Caco-2 (cell line): ENCODE measurements at places on chromosomes 16 and 17. TPM values are rescaled to one million over a fixed set of nuclear protein-coding genes. Genes with fewer than 3 reads are reported as not detected.
A peak's percentile ranks its signal among the peaks of the same experiment; 100 is the strongest.

KIF19 gene
- not detected in 2 replicates for total RNA-seq

SLC5A11 gene
- 0.77 and 0.95 TPM in 2 replicates for total RNA-seq

ADAD2 gene
- not detected in 2 replicates for total RNA-seq

HOXB8 gene
- total RNA-seq: 0.39 and 1.2 TPM in 2 replicates

HSD17B1 gene
- total RNA-seq: 2.3 and 4.0 TPM in 2 replicates

FA2H gene
- 20.1 and 21.3 TPM in 2 replicates for total RNA-seq

CCL1 gene
- not detected in 2 replicates for total RNA-seq

MAFG gene
- total RNA-seq: 28.9 and 29.1 TPM in 2 replicates

CMTM2 gene
- not detected in 2 replicates for total RNA-seq

SDR42E2 gene
- total RNA-seq: not detected in 2 replicates

GRCh38 chr17:44205962-44206824 is 6.5 kb upstream of the ATXN7L3 start:
- H3K27ac ChIP-seq: no peak overlapping the region
- no peaks in the 10 kb centered on the region for H3K27me3 ChIP-seq
- DNase-seq: no peak
- H3K4me3 ChIP-seq: no peak overlapping the region

GRCh38 chr17:17492085-17492484 is 4.1 kb downstream of the RASD1 start:
- H3K27me3 ChIP-seq: no peaks in the 10 kb centered on the region
- peaks cover 2% of the 10 kb centered on the region for H3K36me3 ChIP-seq
- H3K27ac ChIP-seq: peak overlapping the region; percentile 19
- H3K4me3 ChIP-seq: no peak overlapping the region
- H3K4me1 ChIP-seq: peaks cover 2% of the 10 kb centered on the region; the same call in 1 of the 2 replicates

- H3K4me3 ChIP-seq: peak overlapping the region; percentile 99
- H3K36me3 ChIP-seq: peaks cover 1% of the 10 kb centered on the region
- no peak for DNase-seq
- H3K4me1 ChIP-seq: peaks cover 14% of the 10 kb centered on the region; the same call in 1 of the 2 replicates
- no peaks in the 10 kb centered on the region for H3K27me3 ChIP-seq
These were observed 541 bp downstream of the ACACA start for GRCh38 chr17:37405955-37406634.

DNA sequence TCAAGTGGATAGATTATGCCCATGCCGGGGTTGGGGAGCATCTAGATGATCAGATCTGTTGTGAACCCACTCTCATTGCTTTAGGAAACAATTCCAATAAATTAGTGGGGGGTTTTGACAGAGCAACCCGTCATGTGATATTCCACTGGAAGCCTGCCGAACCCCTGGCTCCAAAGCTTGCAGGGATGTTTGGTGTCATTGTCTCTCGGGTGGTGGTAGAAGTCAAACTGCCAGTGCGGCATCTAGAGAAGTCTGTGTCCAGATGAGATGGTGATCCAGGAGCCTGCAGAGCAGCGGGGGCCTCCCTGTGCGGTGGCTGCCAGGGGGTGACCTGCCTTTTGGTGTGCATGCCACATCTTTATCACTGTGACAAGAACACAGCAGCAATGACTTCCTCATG is 91.7 kb downstream of the SHISA6 start:
- H3K4me3 ChIP-seq: no peak overlapping the region
- H3K27me3 ChIP-seq: no peaks in the 10 kb centered on the region
- H3K4me1 ChIP-seq: no peaks in the 10 kb centered on the region
- H3K36me3 ChIP-seq: no peaks in the 10 kb centered on the region
- DNase-seq: no peak

- no peaks in the 10 kb centered on the region for H3K27me3 ChIP-seq
- H3K36me3 ChIP-seq: peaks cover 7% of the 10 kb centered on the region
- H3K27ac ChIP-seq: peak overlapping the region; percentile 3
- H3K4me3 ChIP-seq: no peak overlapping the region
- peaks cover 19% of the 10 kb centered on the region for H3K4me1 ChIP-seq
- DNase-seq: no peak
These were observed 32.1 kb downstream of the IST1 start for GRCh38 chr16:71927383-71927782.

DNA sequence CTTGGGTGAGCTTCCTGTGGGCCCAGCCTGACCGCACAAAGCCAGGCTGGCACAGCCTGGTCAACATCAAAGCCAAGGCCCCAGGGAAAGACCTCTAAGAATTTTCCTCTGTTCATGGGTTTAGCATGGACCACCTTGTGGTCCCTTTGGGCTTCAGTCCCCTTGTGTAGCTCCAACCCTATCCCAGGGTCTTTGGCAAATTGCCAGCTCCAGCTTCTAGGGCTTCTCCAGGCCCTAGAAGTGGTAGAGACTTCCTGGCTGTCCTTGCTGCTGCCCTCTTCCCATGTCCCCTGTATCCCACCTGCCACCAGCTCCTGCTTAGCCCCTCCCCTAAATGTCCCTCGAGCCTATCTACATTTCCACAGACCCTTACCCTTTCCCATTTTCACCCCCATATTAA is 9.7 kb upstream of the ITGA3 start:
- H3K4me1 ChIP-seq: 0 out of 2 replicates have a peak, but pooled peaks cover 2% of the 10 kb centered on the region
- no peaks in the 10 kb centered on the region for H3K36me3 ChIP-seq
- no peaks in the 10 kb centered on the region for H3K27me3 ChIP-seq

GRCh38 chr17:1755252-1755826 is 6.5 kb upstream of the SERPINF1 start:
- H3K36me3 ChIP-seq: no peaks in the 10 kb centered on the region
- H3K27ac ChIP-seq: no peak overlapping the region
- H3K4me1 ChIP-seq: no peaks in the 10 kb centered on the region; the same call in 1 of the 2 replicates
- H3K27me3 ChIP-seq: no peaks in the 10 kb centered on the region
- H3K4me3 ChIP-seq: no peak overlapping the region

DNA sequence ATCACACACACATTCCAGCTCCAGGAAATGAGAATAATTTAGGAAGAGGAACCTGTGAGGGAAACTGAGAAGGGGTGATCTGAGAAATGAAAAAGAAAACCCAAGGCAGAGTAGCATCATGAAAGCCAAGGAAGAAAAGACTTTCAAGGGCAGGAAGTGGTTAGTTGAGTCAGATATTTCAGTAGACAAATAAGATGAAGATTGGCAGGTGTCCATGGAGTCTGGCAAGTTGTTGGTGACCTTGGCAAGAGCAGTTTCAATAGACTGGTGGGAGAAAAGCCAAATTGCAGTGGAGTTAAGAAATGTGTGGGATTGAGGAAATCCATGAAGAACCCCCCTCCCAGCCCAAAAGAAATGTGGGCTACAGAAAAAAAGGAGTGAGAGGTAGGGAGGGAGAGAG is 10.7 kb downstream of the GNAO1 start:
- no peaks in the 10 kb centered on the region for H3K4me1 ChIP-seq
- no peaks in the 10 kb centered on the region for H3K36me3 ChIP-seq
- no peak for DNase-seq
- H3K4me3 ChIP-seq: no peak overlapping the region

DNA sequence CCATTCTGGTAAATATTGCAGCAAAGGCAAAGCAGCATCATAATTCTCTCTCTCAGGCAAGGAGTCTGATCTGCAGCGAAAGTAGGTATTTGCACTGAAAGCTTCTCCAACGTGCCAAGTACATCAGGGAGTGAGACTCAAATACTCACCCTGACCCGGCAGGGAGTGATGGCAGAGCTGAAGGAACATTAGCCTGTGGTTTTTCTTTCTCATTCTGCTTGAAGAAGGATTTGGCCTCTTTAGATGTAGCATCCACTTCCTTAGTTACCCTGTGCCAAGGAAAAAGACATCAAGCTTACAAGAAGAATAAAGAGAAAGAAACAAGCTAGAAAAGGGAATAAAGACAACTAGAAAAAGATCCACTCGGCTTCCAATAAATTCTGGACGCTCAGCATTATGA is 38.4 kb downstream of the CFDP1 start:
- no peaks in the 10 kb centered on the region for H3K27me3 ChIP-seq
- H3K4me3 ChIP-seq: no peak overlapping the region
- 0 out of 2 replicates have a peak, but pooled peaks cover 4% of the 10 kb centered on the region for H3K4me1 ChIP-seq

GRCh38 chr16:46733319-46733830 is 14.8 kb downstream of the MYLK3 start:
- H3K4me1 ChIP-seq: no peaks in the 10 kb centered on the region
- no peak for DNase-seq
- H3K36me3 ChIP-seq: no peaks in the 10 kb centered on the region
- H3K27me3 ChIP-seq: no peaks in the 10 kb centered on the region
- no peak overlapping the region for H3K27ac ChIP-seq

DNA sequence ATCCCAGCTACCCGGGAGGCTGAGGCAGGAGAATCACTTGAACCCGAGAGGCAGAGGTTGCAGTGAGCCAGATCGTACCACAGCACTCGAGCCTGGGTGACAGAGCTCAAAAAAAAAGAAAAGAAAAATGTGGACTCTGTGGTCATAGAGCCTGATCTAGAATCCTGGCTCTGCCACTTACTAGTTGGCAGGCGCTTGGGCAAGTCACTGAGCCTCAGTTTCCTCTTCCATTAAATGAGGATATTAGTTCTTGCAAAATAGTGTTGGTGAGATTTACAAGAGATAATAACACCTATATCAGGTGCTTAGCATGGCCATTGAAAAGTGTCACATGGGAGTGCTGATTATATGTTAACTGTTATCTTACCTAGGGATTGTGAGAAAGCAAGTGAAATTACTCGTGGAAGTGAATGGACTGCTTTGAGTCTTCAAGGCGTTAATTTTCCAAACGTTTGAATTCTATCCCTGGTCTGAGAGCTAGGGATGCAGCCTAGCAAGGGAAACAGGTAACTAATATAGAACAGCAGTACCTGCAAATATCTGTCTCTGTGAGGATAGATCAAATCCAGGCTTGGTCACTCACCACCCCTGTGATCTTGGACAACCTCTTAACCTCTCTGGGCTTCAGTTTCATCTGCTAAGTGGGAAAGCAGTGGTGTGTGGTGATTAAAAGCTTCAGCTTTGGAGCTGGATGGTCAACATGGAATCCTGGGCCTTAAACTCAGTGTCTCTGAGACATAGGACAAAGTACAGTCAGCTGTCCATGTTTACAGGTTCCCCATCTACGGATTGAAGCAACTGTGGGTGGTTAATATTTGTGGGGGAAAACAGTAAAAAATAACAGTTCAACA is 953 bp upstream of the NSMCE1 start:
- DNase-seq: no peak
- H3K27ac ChIP-seq: peak overlapping the region; percentile 97
- peaks cover 25% of the 10 kb centered on the region for H3K4me1 ChIP-seq
- no peaks in the 10 kb centered on the region for H3K27me3 ChIP-seq
- no peaks in the 10 kb centered on the region for H3K36me3 ChIP-seq
- peak overlapping the region; percentile 91 for H3K4me3 ChIP-seq

GRCh38 chr16:84732674-84733352 is 33.0 kb downstream of the USP10 start:
- H3K4me1 ChIP-seq: peaks cover 30% of the 10 kb centered on the region
- peak overlapping the region; percentile 22 for H3K27ac ChIP-seq
- H3K36me3 ChIP-seq: peaks cover 1% of the 10 kb centered on the region; the same call in 1 of the 2 replicates
- no peak for DNase-seq
- no peaks in the 10 kb centered on the region for H3K27me3 ChIP-seq
- H3K4me3 ChIP-seq: no peak overlapping the region

GRCh38 chr16:76653390-76654026 is 376.3 kb downstream of the CNTNAP4 start:
- H3K27ac ChIP-seq: no peak overlapping the region
- peak; percentile 50 for DNase-seq
- H3K4me3 ChIP-seq: no peak overlapping the region
- no peaks in the 10 kb centered on the region for H3K27me3 ChIP-seq
- no peaks in the 10 kb centered on the region; the same call in 1 of the 2 replicates for H3K4me1 ChIP-seq
- H3K36me3 ChIP-seq: no peaks in the 10 kb centered on the region

GRCh38 chr16:67257486-67258160 is 8.8 kb downstream of the SLC9A5 start:
- H3K4me3 ChIP-seq: no peak overlapping the region
- DNase-seq: no peak
- no peak overlapping the region for H3K27ac ChIP-seq

DNA sequence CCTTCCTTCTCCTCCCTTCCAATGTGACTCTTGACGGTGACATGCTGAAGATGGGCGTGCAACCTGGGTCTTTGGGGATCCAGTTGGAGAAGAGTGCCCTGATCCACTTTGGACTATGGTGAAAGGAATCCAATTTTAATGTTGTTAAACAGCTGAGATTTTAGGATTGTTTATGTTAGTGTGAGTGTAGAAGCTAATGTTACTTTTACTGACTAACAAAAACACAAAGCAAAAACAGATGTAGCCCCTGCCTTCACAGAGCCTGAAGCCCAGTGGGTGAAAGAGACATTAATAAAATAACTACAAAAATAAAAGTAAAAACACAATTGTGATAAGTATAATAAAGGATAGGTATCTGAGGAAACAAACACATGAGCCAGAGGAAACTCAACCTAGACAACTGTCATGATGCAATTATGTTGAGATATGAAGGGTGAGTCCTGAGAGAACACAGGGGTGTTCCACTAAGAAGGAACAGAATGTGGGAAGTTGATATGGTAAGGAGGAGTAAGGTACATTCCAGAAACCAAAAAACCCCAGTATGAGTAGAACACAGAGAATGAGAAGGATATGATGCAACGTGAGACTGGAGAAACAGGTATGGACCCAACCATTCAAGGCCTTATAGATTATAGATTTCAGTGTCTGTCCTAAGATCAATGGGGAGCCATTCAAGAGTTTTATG is 115.1 kb upstream of the PMFBP1 start:
- no peak overlapping the region for H3K27ac ChIP-seq
- DNase-seq: no peak
- H3K36me3 ChIP-seq: no peaks in the 10 kb centered on the region
- no peaks in the 10 kb centered on the region for H3K27me3 ChIP-seq
